BJ (cell line): ENCODE measurements at places on chromosomes 16 and 17. TPM values are rescaled to one million over a fixed set of nuclear protein-coding genes. Genes with fewer than 3 reads are reported as not detected.

Gene HLF
- polyA plus RNA-seq: 0.02 TPM in 1 of 2 replicates, not detected in the other

Gene KRTAP2-1
- not detected in 2 replicates for polyA plus RNA-seq

Gene CCDC78
- polyA plus RNA-seq: 0.77 and 2.4 TPM in 2 replicates

Gene HP
- polyA plus RNA-seq: not detected in 2 replicates

Gene TTLL6
- 0.02 TPM in 1 of 2 replicates, not detected in the other for polyA plus RNA-seq

Gene PLXDC1
- polyA plus RNA-seq: 1.8 and 5.0 TPM in 2 replicates

Gene KRT33A
- not detected in 2 replicates for polyA plus RNA-seq

GRCh38 chr17:78397681-78398101 lies 19.2 kb downstream of the PGS1 start:
- DNase-seq: no peak

- no peak for DNase-seq
Measured at GRCh38 chr17:39151943-39152818, 744 bp upstream of the PLXDC1 start.

GRCh38 chr17:290121-290521 lies 62.5 kb downstream of the RPH3AL start:
- no peak for DNase-seq

- no peak for DNase-seq
Measured at GRCh38 chr17:7348478-7349242, 3.3 kb upstream of the KCTD11 start.

DNA sequence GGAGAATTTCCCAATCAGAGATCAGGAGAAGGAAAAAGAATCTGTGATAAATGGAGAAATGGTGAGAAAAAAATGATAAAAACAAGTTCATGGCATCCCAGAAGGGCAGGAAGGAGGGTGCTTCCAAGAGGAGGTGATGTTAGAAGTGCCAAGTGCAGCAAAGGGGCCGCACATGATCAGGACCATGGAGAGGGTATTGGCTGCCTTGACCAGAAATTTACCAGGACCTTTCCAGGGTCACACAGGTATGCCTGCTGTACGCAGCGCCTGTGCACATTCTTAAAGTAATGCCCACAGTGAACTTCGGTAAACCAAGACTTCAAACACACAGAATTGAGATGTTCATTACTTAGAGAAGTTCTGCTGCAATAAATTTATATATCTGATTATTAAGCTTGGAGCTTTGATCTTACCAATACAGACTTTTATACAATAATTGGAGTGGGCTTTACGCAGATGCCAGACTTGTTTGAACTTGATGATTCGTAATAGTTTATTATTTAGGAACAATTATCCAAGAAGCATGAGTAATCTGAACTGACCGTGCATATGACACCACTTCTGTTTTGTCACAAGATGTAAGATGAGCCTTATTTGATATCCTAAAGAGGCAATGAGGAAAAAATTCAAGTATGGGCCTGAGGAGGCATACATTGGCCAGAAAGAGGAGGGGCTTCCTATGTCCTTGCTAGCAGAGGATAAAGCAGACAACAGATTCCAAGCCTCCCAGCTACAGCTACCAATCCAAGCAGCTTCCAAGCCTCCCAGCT lies 2.2 kb upstream of the KRT33A start:
- DNase-seq: no peak

- DNase-seq: no peak
Measured at GRCh38 chr16:30731411-30731810, 16.8 kb upstream of the PHKG2 start.

GRCh38 chr16:87560428-87561199 lies 41.7 kb upstream of the JPH3 start:
- DNase-seq: no peak

- no peak for DNase-seq
Measured at GRCh38 chr17:30952638-30953393, 18.0 kb upstream of the RNF135 start.

DNA sequence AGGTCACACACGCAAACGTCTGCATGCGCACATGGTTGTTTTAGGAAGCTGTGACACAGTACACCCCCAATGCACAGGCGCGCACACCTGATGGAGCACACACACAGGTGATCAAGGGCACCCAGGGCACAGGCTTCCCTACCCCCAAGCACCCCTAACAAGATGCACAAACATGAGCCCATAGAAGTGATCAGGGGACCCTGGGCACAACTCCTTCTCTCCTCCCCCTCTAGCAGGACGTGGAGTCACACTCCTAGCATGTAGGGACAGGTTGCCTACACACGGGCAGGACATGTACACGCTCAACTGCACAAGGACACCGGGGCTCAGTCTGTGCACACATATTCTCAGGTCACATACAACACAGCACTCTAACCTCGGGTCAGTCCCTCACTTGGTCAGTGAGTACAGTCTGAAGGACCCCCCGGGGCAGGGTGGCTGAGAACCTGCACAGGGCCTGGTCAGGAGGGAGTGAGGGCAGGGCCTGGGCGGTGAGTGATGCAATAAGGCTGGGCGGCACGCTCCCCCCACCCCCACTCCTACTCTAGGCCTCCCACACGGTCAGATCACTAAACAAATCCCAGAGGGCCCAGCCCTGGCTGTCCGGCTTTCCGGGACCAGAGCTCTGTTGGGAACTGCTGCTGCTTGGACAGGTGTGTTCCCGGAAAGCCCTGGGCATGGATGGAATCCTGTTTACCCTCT lies 751 bp upstream of the DOC2B start:
- no peak for DNase-seq

GRCh38 chr16:2308089-2308962 lies 32.2 kb downstream of the ABCA3 start:
- no peak for DNase-seq

DNA sequence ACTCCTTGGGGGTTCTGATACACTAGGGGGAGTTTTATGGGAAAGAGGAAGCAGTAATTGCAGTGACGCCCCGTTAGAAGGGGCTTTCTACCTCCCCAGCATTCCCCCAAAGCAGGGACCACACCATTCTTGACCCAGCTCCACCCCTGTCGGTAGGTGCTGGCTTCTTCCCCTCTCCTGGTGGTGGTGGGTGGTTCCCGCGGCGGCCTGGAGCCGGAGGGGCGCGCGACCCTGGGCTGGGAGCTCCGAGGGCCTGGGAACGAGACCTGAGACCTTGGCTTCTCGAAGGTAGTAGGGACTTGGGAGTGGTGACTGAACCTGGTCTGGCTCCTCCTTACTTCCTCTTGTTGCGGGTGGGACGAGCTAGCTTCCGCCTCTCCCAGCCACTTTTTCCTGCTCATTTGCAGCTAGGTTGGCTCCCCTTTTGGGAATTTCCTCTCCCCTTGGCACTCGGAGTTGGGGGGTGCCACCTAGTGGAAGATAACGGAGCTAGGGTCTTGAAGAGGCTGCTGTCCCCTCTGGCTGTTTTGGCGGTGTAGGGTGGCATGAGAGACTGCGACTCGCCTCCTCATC lies 438 bp downstream of the GRN start:
- no peak for DNase-seq

- no peak for DNase-seq
Measured at GRCh38 chr16:67948015-67948414, 4.1 kb upstream of the LCAT start.

GRCh38 chr16:86549076-86549892 lies 5.8 kb downstream of the MTHFSD start:
- no peak for DNase-seq

DNA sequence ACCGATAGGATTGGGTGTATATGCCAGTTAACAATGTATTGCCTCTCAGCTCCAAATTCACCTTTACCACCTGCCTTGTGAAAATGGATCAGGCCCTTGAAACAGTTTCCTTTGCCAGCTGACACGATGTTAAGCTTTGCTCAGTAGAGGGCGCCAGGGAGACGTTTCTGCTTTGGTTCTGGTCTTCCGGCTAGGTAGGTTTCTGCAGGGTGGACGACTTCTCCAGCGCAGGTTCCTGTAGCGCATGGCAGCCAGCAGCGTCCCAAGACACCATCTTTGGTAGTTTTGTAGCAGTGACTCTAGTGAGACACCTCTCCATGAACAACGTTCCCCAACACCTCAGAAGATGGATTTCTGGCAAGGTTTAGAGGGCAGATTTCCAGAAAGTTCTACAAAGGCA lies 24.0 kb downstream of the SYCE1L start:
- no peak for DNase-seq

GRCh38 chr17:46964315-46965265 lies 14.5 kb downstream of the RPRML start:
- DNase-seq: no peak

GRCh38 chr17:50184611-50185398 lies 16.6 kb downstream of the COL1A1 start:
- DNase-seq: no peak

- peak; percentile 79 for DNase-seq
Measured at GRCh38 chr16:56608043-56608875, at the start of gene MT2A. MT2A (plus strand) TSS chr16:56608584; CDS start chr16:56608656, 72 bp downstream.

GRCh38 chr16:4677390-4677789 lies 16.0 kb upstream of the NUDT16L1 start:
- DNase-seq: no peak

DNA sequence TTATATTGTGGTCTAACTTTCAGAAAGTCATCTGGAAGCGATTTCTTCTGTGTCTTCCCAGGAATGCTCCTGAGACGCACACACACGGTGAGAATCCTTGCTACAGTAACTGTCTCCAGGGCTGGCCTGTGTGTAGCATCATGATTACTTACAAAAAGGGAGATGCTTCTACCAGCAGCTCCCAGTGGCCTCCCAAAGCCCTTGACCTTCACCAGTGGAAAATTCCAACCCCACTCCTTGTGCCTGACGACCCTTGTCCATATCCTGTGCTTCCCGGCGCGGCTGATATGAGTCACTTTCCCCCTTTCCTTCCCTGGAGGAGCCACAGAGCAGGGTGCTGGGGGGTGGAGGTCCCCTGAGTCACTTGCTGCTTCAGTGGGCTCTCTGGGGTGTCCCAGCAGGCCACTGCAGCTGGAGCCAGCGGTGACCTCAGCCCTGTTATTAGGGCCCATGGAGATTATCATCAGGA lies 22.1 kb upstream of the NAT9 start:
- peak; percentile 21 for DNase-seq
